ENCODE measurements at places on chromosomes 12 and 14. TPM values are rescaled to one million over a fixed set of nuclear protein-coding genes. Genes with fewer than 3 reads are reported as not detected.
A peak's percentile ranks its signal among the peaks of the same experiment; 100 is the strongest.

DNA sequence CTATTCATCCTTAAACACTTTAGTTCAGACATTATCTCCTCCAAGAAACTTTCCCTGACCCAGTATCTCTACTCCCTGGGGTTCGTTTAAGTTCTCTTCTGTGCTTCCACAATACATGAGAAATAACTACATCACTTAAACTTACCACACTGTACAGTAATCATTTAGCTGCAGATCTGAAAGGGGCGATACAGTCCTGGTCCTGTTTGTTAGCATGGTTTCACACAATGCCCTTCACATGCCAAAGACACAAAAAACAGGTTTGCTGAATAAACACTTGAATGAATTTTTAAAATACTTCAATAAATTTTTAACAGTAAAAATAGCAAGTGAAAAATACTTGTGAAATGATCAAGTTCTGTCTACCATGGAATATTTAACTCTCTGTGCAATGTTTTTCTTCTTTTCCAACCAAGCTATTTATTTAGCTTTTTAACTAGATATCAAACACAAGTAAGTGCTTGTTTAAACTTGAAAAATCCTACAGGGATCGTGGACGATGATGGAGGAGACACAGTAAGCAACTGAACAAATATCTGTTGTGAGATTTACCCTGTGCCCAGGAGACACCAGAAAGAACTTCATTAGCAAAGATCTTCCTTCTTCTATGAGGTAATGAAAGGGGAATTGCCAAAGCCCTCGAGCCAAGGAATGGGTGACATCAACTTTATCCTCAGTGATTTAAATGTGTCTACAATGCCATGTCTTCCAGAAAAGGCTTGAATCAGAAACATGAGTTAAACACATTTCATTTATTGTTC is 255.6 kb upstream of the GRIP1 start:
- no peaks in the 10 kb centered on the region for H3K36me3 ChIP-seq
- no peak overlapping the region for H3K27ac ChIP-seq
- DNase-seq, result no peak
- no peaks in the 10 kb centered on the region for H3K27me3 ChIP-seq

DNA sequence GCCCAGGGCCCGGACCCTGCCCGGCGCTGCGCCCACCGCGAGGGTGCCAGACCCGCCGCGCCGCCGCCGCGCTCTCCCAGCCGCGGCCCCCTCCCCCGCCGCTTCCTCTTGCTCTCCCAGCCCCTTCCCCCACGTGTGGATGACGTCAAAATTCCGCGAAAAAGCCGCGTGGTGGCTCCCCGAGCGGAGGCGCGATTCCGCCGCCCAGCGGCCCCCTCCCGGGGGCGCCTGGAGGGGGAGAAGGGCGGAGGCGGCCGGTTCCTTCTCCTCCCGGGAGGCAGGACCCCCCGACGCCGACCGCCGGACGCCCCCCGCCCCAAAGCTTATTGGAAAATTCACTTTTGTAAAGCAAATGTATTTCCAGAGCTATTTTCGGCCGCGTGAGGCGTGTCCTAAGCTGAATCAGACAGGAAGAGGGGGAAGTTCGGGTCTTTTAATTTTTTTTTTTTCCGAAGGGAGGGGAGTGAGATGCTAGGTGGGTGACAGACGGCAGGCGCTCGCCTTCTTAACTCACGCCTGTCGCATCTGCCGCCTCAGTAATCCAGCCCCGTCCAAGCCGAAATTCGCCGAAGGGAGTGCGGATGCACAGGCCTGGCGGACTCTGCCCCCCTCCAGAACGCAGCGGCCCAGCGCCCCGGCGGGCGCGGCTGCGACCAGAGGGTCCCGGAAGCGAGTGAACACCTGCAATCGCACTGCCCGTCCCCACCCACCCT is 4.1 kb upstream of the CCND2 start:
- H3K4me1 ChIP-seq, result peaks cover 2% of the 10 kb centered on the region
- peak; percentile 95 for DNase-seq

DNA sequence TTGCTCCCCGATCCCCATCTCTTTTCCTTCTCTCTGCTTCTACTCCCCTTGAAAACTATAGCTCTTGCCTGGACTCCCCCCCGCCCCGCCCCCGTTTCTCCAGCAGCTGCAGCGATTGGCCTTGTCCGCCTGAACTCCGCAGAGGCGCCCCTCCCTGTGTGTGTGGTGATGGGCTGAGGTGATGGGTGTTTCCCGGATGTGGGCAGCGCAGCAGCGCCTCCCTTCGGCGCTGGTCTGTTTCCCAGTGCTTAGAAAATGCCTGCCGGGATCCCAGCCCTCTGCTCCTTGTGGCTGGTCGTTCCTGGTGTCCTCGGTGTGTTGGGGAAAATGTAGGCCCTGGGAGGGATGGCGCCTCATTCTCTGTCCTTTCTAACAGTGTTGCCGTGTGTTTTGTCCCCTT is 43.3 kb downstream of the GALNT8 start:
- H3K27me3 ChIP-seq, result no peaks in the 10 kb centered on the region
- no peaks in the 10 kb centered on the region for H3K36me3 ChIP-seq
- DNase-seq, result no peak
- no peaks in the 10 kb centered on the region for H3K4me1 ChIP-seq
- no peak overlapping the region for H3K27ac ChIP-seq

RHEBL1 gene
- 0.55 TPM for total RNA-seq

CLEC1B gene
- not detected for total RNA-seq

ATF7 gene
- total RNA-seq, result 68.4 TPM

ESPL1 gene
- 0.49 TPM for total RNA-seq

ACOT6 gene
- not detected for total RNA-seq

DNA sequence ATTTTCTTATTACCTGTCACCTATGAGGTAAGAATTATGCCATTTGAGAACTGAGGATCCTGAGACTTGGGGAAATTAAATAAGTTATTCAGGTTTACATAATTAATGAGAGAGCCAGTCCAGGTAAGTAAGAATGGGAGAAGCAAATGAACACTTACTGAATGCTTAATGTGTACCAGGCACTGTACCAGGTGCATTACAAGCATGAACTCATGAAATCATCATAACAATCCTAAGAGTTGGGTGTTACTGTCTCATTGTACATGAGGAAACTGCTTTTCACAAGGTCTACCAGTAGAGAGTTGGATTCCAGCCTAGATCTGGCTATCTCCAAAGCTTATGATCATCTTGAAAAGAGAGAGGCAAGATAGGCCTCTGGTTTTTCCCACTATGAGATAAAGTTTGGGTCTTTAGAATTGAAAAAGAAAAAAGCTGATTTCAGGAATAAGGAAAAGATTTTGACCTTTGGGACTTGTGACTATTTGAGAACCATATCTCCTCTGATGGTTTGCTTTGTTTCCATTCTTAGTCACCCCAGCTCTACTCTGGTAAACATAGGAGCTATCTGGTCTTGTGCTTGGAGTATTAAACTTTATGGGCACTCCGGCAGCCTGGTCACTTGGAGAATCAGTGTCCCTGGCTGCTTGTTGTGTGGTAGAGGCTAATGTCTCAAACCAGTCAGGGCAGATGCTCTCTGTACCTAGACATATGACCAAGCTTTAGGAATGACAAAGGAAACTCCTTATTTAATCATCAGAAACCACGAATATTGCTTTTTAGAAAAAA is 48.0 kb downstream of the PTHLH start:
- H3K4me3 ChIP-seq, result no peak overlapping the region
- H3K27ac ChIP-seq, result no peak overlapping the region
- no peaks in the 10 kb centered on the region for H3K4me1 ChIP-seq
- no peaks in the 10 kb centered on the region for H3K27me3 ChIP-seq
- no peaks in the 10 kb centered on the region for H3K36me3 ChIP-seq

DNA sequence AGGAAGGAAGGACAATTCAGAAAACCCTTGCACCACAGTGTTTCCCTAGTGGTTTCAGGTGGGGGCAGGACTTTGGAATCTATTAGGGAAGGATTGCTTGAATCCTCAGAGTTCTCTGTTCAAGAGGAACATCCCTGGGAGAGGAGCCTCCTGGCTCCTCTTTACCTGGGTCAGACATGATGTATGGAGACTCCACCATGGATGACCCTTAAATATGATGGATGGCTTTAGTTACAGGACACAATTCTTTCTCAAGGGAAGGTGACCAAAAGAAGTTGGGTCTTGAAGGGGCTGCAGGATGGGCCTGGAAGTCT is 396.6 kb downstream of the NRXN3 start:
- H3K4me3 ChIP-seq, result no peak overlapping the region
- no peaks in the 10 kb centered on the region for H3K36me3 ChIP-seq
- H3K27ac ChIP-seq, result no peak overlapping the region
- H3K4me1 ChIP-seq, result no peaks in the 10 kb centered on the region

DNA sequence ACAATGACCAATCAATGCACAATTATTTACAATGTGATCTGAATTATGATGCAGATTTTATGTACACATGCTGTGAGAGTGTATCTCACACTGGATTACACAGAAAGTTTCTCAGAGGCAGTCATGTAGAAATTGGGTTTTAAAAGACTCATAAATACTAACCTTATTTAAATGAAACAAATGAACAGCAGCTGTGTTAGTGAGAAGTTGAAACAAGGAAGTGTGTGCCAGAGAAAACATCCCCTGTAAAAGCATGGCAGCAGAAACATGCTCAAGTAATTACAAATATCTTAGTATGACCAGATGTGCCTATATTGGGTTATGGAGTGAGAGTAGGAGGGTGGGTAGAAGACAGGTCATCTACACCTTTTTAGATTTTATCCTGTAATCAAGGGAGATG is 723.7 kb downstream of the C12orf50 start:
- no peak overlapping the region for H3K4me3 ChIP-seq
- H3K27ac ChIP-seq, result no peak overlapping the region
- no peaks in the 10 kb centered on the region for H3K36me3 ChIP-seq
- no peak for DNase-seq
- H3K27me3 ChIP-seq, result no peaks in the 10 kb centered on the region

GRCh38 chr14:68261092-68261842 is 441.7 kb downstream of the RAD51B start:
- DNase-seq, result no peak
- H3K36me3 ChIP-seq, result no peaks in the 10 kb centered on the region
- no peak overlapping the region for H3K27ac ChIP-seq
- no peaks in the 10 kb centered on the region for H3K4me1 ChIP-seq

RAB21 gene
- 113 TPM for total RNA-seq

TMEM63C gene
- 0.06 TPM for total RNA-seq

GRCh38 chr12:98359856-98360255 is 155.5 kb upstream of the TMPO start:
- H3K4me1 ChIP-seq, result no peaks in the 10 kb centered on the region
- no peak overlapping the region for H3K4me3 ChIP-seq

GRCh38 chr14:52391881-52392615 is 77.9 kb downstream of the PTGER2 start:
- no peaks in the 10 kb centered on the region for H3K4me1 ChIP-seq
- H3K27me3 ChIP-seq, result no peaks in the 10 kb centered on the region
- H3K36me3 ChIP-seq, result no peaks in the 10 kb centered on the region
- no peak overlapping the region for H3K4me3 ChIP-seq
- no peak for DNase-seq

PIWIL1 gene
- not detected for total RNA-seq

DNA sequence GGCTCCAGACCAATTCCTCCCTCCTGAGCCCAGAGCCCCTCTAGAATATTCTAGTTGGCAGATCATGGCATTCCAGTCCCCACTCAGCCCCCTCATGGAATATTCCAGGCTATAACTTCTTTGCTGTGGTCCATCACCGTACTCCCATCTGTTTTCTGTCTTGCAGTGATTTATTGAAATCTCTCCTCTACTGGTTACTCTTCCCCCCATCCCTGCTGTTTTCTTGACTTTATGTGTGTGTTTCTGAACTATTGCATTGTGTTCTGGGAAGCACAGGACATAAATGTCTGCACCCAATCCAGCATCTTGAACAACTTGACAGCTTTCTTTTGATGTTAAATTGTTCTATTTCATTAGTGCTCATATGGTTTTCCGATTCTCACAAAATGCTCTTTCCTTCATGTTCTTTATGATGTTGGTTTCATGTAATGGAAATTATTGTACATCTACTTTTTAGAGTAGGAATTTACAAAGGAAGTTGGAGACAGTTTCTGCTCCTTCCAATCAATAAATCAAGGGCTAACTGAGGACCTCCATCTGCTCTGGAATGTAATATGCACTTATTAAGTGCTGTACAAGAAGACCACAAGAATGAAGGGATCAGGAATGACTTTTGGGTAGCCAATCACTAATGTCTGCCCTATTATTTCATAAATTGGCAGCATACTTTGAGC is 26.3 kb downstream of the PDE6H start:
- no peaks in the 10 kb centered on the region for H3K27me3 ChIP-seq
- peaks cover 2% of the 10 kb centered on the region for H3K4me1 ChIP-seq
- DNase-seq, result no peak
- H3K27ac ChIP-seq, result no peak overlapping the region
- H3K36me3 ChIP-seq, result no peaks in the 10 kb centered on the region

NXPH4 gene
- total RNA-seq, result 0.55 TPM

HRK gene
- total RNA-seq, result 0.06 TPM

DNA sequence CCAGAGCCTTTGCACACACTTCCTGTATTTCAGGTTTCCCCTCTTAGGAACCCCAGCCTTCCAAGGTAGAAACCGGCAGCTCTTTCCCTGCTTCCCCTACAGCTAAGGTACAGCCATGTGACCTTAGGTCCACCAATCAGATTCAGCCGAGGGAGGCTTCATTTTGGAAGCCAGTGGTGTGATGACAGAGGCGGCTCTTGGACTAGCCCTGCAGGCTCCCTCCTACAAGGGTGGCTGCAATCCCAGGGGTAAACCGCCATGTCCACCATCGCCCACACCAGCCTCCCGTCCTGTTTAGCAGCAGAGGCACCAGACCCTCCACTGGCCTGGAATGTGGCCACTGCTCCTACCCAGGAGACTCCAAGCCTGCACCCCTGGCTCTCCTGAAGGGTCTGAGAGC is 65.6 kb downstream of the SERPINA3 start:
- peak; percentile 55 for DNase-seq
- H3K27me3 ChIP-seq, result no peaks in the 10 kb centered on the region
- H3K4me1 ChIP-seq, result no peaks in the 10 kb centered on the region
- no peak overlapping the region for H3K27ac ChIP-seq
- no peak overlapping the region for H3K4me3 ChIP-seq

CLEC7A gene
- 25.8 TPM for total RNA-seq

- no peaks in the 10 kb centered on the region for H3K36me3 ChIP-seq
- H3K27me3 ChIP-seq, result no peaks in the 10 kb centered on the region
- DNase-seq, result no peak
- peak overlapping the region; percentile 89 for H3K4me3 ChIP-seq
- no peak overlapping the region for H3K27ac ChIP-seq
- H3K4me1 ChIP-seq, result no peaks in the 10 kb centered on the region
Measured at GRCh38 chr12:96194576-96194889, 358 bp downstream of the ELK3 start.

GRCh38 chr12:92518071-92518470 is 184.7 kb upstream of the PLEKHG7 start:
- H3K36me3 ChIP-seq, result no peaks in the 10 kb centered on the region
- DNase-seq, result no peak
- no peaks in the 10 kb centered on the region for H3K27me3 ChIP-seq
- no peaks in the 10 kb centered on the region for H3K4me1 ChIP-seq
- no peak overlapping the region for H3K4me3 ChIP-seq

Data from aorta (tissue), 5 donors.